G401 (cell line): ENCODE measurements at places on chromosomes 5 and 9. TPM values are rescaled to one million over a fixed set of nuclear protein-coding genes. Genes with fewer than 3 reads are reported as not detected.
A peak's percentile ranks its signal among the peaks of the same experiment; 100 is the strongest.

The CA9 gene
- 0.86 TPM in 1 of 2 replicates, not detected in the other for total RNA-seq

The TTC23L gene
- total RNA-seq: not detected in 2 replicates

DNA sequence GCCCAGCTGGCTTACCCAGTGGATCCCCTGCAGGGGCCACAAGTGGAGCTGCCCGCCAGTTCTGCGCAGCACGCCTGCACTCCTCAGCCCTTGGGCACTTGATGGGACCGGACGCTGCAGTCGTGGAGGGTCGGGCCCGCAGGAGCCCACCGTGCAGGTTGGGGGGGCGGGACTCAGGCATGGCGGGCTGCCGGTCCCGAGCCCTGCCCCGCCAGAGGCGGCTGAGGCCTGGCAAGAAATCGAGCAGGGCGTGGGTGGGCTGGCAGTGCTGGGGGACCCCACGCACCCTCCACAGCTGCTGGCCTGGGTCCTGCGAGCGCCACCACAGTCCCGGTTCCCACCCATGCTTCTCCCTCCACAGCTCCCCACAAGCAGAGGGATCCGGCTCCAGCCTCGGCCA is 19.2 kb upstream of the BTNL3 start:
- no peak for DNase-seq

DNA sequence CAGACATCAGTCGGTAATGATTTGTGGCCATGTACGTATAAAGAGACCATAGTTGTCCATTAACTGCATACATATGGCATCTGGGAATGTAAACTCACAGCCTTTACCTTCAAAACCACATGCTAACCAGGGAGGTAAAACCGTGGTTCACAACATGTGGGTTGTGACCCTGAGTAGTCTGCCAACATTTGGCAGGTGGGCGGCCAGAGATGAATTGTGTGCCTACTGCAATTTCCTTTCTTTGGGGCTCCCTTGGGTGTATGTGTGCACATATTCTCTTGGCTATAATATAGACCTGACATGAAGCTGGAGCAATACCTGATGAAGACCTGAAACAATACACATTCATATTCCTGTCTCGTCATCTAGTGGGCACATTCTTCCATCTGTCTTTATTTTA is 396.0 kb downstream of the MLLT3 start:
- no peak for DNase-seq

DNA sequence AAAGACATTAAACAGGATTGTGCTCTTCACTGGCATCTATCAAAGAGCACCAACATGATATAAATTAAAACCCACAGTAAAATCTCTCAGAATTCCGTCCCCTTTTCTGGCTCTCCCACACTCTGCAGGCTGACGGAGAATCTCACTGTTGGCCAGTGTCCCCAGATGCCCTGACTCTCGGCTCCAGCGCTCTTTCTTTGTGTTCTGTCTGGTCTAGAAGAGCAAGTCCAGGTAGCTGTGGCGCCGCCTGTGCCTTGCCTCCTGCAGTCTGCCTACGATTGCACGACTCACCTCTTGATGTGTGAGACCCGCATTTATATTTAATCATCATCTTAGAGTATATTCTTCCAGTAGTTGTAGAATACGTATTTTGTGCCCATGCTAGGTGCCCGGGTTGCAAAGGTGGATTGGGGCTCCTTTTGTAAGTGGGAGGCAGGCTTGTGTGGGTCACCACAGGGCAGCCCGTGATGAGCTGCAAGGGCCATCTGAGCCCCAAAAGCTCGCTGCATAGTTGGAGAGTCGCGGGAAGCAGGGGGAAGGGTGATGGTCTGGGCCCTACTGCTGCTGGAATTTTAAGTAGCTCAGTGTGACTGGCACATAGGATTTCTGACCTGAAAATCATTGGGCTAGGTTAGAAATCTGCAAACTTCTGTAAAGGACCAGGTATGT is 55.6 kb downstream of the EHMT1 start:
- DNase-seq: peak; percentile 75

GRCh38 chr9:116900543-116900942 is 213.4 kb downstream of the TRIM32 start:
- no peak for DNase-seq
